Cardiac muscle cell (in vitro differentiated cells and primary cell): ENCODE measurements at places on chromosomes 2 and 18. TPM values are rescaled to one million over a fixed set of nuclear protein-coding genes. Genes with fewer than 3 reads are reported as not detected.

- H3K4me3 ChIP-seq: no peak overlapping the region
- DNase-seq: no peak
Observed at GRCh38 chr2:219118504-219118903, 42.1 kb downstream of the NHEJ1 start.

GRCh38 chr2:236691799-236692167 lies 122.2 kb downstream of the ACKR3 start:
- no peaks in the 10 kb centered on the region for H3K36me3 ChIP-seq
- no peak overlapping the region for H3K4me3 ChIP-seq
- no peak overlapping the region for H3K27ac ChIP-seq
- no peak for DNase-seq
- no peaks in the 10 kb centered on the region for H3K27me3 ChIP-seq
- peaks cover 8% of the 10 kb centered on the region for H3K4me1 ChIP-seq

- no peak overlapping the region for H3K27ac ChIP-seq
- no peak for DNase-seq
- no peak overlapping the region for H3K4me3 ChIP-seq
Observed at GRCh38 chr18:48629730-48630324, 91.0 kb downstream of the CTIF start.

DNA sequence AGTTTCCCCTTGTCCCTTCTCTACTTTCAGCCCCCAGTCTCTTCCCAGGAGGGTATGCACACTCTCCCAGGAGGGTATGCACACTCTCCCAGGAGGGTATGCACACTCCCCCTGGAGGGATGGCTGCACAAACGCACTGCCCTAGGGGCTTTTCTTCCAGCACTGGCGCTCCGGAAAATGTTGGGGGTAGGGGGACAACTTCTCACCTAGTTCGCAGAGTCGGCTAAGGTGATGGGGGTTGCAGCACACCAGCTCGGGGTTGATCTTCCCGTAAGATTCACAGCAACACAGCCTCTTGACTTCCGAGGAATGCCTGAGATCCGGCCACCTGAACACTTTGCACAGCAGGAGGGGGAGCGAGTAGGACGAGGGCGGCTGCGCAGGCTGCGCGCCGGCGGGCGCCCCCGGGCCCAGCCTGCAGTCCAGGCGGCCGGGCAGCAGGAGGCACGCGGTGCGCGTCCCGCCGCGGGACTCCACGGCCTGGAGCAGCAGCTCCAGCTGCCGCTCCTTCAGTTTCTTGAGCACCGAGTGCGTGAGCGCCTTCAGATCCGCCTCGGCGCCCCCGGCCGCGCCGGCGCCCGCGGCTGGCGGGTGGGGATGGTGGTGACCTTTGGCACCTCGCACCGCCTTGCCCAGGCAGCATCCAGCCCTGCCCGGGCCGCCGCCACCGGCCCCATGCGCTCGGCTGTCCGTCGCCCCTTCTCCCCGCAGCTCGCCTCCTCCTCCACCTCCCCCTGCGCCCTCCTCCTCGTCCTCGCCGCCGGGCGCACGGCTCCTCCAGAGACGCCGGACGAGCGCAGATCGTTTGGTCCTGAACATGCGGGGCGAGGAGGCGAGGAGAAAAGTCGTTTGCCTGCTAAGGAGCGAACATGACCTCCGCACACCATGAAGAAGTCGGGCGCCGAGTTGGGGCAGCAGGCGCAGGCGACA lies 894 bp downstream of the SMAD7 start:
- DNase-seq: no peak
- H3K27me3 ChIP-seq: no peaks in the 10 kb centered on the region
- H3K4me1 ChIP-seq: peaks cover 28% of the 10 kb centered on the region

GRCh38 chr2:67142741-67143140 lies 254.4 kb upstream of the ETAA1 start:
- no peaks in the 10 kb centered on the region for H3K36me3 ChIP-seq
- H3K27me3 ChIP-seq: no peaks in the 10 kb centered on the region
- no peaks in the 10 kb centered on the region for H3K4me1 ChIP-seq
- no peak overlapping the region for H3K4me3 ChIP-seq

GRCh38 chr18:58069099-58069498 lies 25.1 kb downstream of the NEDD4L start:
- no peak for DNase-seq
- no peak overlapping the region for H3K4me3 ChIP-seq
- peaks cover 22% of the 10 kb centered on the region for H3K4me1 ChIP-seq
- H3K36me3 ChIP-seq: no peaks in the 10 kb centered on the region
- H3K27ac ChIP-seq: no peak overlapping the region

GRCh38 chr2:237598468-237599208 lies 8.1 kb upstream of the RAB17 start:
- no peaks in the 10 kb centered on the region for H3K36me3 ChIP-seq
- DNase-seq: no peak
- H3K27me3 ChIP-seq: no peaks in the 10 kb centered on the region
- H3K27ac ChIP-seq: no peak overlapping the region
- H3K4me3 ChIP-seq: no peak overlapping the region
- H3K4me1 ChIP-seq: peaks cover 48% of the 10 kb centered on the region

DNA sequence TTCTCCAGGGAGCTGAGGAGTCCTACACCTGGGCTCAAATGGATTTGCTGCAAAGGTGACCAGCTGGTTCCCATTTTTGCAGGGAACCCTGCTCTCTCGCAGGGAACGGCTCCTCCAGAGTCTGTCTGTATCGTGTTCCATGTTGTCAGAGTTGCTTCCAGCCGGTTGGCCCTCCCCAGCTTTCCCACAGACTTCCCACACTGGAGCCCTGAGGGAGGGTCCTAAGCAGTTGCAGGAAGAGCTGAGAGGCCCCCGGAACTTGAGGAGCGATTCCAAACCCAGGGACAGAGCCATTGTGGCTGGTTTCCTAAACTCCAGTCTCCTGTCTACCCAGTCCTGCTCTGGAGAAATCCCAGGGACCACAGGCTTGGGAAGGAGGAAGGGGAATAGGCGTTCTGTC lies 121.7 kb upstream of the PPP1CB start:
- no peak overlapping the region for H3K4me3 ChIP-seq
- H3K4me1 ChIP-seq: peaks cover 18% of the 10 kb centered on the region
- no peaks in the 10 kb centered on the region for H3K36me3 ChIP-seq
- H3K27ac ChIP-seq: no peak overlapping the region

GRCh38 chr2:172710584-172711047 lies 25.0 kb upstream of the RAPGEF4 start:
- DNase-seq: peak; percentile 56
- H3K27me3 ChIP-seq: no peaks in the 10 kb centered on the region
- H3K4me3 ChIP-seq: no peak overlapping the region
- no peak overlapping the region for H3K27ac ChIP-seq
- no peaks in the 10 kb centered on the region for H3K36me3 ChIP-seq

DNA sequence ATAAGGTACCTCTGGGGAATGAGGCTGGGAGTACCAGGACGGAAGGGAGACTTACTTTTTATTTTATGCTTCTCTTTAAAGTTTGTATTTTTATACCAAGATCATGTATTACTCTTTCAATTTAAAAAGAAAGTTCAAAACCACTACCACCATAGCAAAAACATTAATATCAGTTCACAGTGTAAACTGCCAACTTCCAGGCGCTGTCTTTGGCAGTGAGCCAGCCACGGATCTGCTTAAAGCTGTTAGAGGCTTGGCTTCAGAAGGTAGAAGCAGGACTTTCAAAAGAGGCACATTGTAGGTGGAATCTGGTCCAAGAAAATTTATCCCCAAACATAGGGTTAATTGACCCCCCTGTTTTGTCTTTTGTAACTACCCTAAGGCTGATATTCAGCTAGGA lies 74.8 kb downstream of the B3GNT2 start:
- H3K4me1 ChIP-seq: no peaks in the 10 kb centered on the region
- no peak overlapping the region for H3K27ac ChIP-seq
- H3K27me3 ChIP-seq: no peaks in the 10 kb centered on the region
- DNase-seq: peak; percentile 73

DNA sequence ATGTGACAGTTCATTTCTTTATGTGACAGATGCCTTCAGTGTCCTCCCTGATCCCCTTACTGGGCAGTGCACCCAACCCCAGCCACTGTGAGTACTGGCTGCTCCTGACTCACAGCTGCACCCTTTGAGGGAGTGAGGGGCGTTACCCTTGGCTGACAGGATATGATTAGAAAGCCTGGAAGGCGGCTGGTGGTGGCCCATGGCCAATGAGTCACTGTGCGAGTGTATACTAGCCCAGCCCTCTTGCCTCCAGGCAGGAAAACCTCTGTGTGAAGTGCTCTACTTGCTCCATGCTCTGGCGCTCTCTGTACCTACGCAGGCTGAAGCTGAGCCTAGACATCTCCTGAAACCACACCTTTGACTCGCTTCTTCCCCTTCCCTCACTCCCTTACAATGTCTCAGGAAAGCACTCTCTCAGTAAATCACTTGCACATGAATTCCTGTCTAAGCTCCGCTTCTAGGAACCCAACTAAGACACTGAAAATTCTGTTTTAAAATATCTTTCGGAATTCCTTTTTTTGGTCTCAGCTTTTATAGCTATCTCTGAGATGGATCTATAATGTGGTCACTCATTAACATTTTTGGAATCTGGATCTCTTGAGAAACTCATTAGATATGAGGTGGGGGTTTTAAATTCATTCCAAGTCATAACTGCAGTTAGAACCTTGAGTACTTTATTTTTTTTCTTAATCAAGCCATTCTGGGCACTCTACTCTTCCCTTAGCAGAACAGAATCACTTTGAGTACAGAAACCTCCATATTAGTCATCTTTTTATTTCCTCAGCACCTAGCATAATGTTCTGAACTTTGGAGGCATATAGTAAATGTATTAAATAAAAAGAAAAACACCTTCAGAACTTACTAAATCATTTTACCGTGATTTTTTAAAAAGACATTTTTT lies 25.3 kb upstream of the STAM2 start:
- peak; percentile 94 for DNase-seq
- H3K4me3 ChIP-seq: no peak overlapping the region
- no peaks in the 10 kb centered on the region for H3K27me3 ChIP-seq
- no peaks in the 10 kb centered on the region for H3K36me3 ChIP-seq
- H3K27ac ChIP-seq: no peak overlapping the region
- no peaks in the 10 kb centered on the region for H3K4me1 ChIP-seq

DNA sequence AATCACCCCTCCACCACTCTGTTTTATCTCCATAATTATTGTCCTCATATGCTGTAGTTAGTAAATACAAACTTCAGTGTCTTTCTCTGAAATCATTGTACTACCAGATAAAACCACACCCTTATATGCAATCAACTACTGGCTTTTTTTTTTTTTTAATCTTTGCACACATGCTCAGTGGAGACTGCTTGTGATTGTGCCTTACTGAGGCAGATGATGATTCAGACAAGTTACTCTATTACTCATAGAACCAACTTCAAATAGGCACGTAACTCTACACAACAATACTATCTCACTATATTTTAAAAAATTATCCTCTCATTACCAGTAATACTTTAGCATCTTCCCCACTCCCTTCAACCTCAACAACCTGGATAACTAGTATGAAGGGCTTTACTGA lies 1278.4 kb upstream of the PIK3C3 start:
- H3K36me3 ChIP-seq: no peaks in the 10 kb centered on the region
- H3K4me3 ChIP-seq: no peak overlapping the region
- H3K27me3 ChIP-seq: no peaks in the 10 kb centered on the region

- peak overlapping the region; percentile 81 for H3K4me3 ChIP-seq
- no peaks in the 10 kb centered on the region for H3K27me3 ChIP-seq
- no peak for DNase-seq
- H3K27ac ChIP-seq: peak overlapping the region; percentile 37
- H3K36me3 ChIP-seq: no peaks in the 10 kb centered on the region
Observed at GRCh38 chr18:54358495-54359040, 862 bp downstream of the C18orf54 start.

DNA sequence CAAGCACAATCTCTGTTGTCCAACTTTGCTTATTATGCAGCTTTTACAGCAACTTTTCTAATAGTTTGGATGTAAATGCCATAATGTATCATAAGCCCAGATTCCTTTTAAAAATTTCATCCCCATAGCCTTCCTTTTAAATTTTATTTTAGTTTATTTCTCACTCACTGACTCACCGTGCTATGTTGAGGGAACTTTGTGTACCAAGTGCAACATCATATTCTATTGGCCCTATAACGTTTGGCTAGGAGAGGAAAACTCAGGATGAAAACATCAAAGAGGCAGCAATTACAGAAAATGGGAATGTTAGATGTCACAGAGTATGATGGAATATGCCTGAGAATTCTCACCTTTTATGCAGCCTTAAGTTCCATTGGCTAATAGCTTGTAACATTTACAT lies 135.5 kb downstream of the LCLAT1 start:
- no peak for DNase-seq
- H3K4me1 ChIP-seq: peaks cover 34% of the 10 kb centered on the region
- no peaks in the 10 kb centered on the region for H3K27me3 ChIP-seq
- no peaks in the 10 kb centered on the region for H3K36me3 ChIP-seq
- no peak overlapping the region for H3K4me3 ChIP-seq

DNA sequence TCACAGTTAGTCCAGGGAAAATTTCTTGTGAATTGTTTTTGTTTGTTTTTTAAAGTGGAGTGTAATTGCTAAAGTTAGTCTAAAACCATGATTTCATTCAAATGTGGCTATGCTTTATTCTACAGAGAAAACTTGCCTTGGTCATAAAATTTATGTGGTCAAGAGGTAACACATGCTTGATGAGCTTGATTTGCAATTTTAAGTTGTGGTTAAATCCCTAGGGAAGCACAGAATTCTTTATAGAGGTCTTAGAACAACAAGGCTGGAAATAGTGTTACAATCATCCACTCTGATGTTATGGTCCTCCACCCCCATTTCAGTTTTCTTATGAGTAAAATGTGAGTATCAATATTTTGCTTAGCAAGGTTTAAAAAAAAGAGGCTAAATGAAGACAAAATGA lies 359.6 kb downstream of the NRXN1 start:
- no peaks in the 10 kb centered on the region for H3K4me1 ChIP-seq
- no peak for DNase-seq
- no peak overlapping the region for H3K27ac ChIP-seq
- no peaks in the 10 kb centered on the region for H3K27me3 ChIP-seq
- no peak overlapping the region for H3K4me3 ChIP-seq
- H3K36me3 ChIP-seq: no peaks in the 10 kb centered on the region

DNA sequence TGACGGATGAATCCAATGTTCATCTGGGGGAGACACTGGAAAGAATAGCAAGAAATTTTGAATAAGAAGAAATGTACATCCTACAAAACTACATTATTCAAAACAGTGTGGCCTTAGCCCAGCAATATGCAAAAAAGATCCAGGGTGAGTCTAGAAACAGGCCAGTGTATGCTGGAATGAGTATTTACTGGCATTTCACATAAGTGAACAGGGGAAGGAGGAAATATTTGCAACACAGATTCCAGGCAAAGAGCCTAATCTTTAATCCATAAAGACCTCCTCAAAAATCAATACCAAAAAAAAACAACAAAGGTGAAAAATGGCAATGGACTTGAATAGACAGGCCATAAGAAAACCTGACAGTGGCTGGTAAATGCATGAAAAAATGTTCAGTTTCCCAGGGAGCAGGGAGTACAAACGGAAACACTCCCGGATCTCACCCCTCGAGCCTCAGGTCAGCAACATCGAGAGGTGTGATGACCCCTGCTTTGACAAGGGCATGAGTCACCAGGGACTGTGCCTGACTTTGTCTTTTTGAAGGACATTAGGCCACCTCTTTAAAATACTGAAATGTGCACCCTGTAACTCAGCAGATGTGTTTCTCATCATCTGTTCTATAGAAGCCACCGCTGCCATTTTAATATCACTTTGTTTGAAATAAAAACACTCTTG lies 12.7 kb upstream of the GPC1 start:
- H3K27me3 ChIP-seq: no peaks in the 10 kb centered on the region
- H3K27ac ChIP-seq: no peak overlapping the region
- no peak for DNase-seq
- no peak overlapping the region for H3K4me3 ChIP-seq
- no peaks in the 10 kb centered on the region for H3K36me3 ChIP-seq

Gene RAX
- 0.06 TPM in 1 of 2 replicates, not detected in the other for total RNA-seq

Gene NT5DC4
- not detected in 2 replicates for total RNA-seq

Gene ZBTB7C
- total RNA-seq: 5.5 and 6.2 TPM in 2 replicates

Gene FBLN7
- 1.3 and 4.7 TPM in 2 replicates for total RNA-seq

Gene FOXI3
- total RNA-seq: not detected in 2 replicates

Gene ANO7
- total RNA-seq: 2.7 and 2.8 TPM in 2 replicates

Gene ARHGAP15
- not detected in 2 replicates for total RNA-seq

Gene COL3A1
- 155 and 216 TPM in 2 replicates for total RNA-seq

Gene SLC14A1
- total RNA-seq: not detected in 2 replicates

Gene ZNF385B
- total RNA-seq: 2.7 and 3.0 TPM in 2 replicates
